Stimulated activated CD4-positive, alpha-beta T cell treated with anti-CD3 and anti-CD28 coated beads, Interleukin-4, amount 100 ng/mL, for 4 hours (primary cell): ENCODE measurements at places on chromosomes 7 and 10.

- no peak for DNase-seq
Measured at GRCh38 chr7:105916603-105917002, 40.2 kb upstream of the ATXN7L1 start.

GRCh38 chr10:21500578-21500910 is 24.9 kb downstream of the SKIDA1 start:
- no peak for DNase-seq

GRCh38 chr10:112227331-112227987 is 43.9 kb upstream of the GPAM start:
- no peak for DNase-seq

DNA sequence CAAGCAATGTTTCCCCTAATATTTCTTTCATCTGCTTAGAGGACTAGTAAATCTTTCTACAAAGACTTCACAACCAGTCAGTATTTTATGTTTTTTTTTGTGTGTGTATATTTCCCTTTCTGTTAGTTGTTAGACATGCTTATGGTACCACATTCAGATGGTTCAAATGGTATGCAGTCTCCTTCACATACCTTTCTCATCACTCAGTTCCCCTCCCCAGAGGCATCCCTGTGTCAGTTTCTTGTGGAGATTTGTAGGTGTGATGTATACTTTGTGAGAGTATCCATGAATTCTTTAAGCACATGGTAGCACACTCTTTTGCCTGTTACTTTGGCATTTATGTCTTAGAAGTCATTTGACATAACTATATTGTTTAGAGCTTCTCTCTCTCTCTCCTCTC is 4.4 kb downstream of the ZNF485 start:
- no peak for DNase-seq

DNA sequence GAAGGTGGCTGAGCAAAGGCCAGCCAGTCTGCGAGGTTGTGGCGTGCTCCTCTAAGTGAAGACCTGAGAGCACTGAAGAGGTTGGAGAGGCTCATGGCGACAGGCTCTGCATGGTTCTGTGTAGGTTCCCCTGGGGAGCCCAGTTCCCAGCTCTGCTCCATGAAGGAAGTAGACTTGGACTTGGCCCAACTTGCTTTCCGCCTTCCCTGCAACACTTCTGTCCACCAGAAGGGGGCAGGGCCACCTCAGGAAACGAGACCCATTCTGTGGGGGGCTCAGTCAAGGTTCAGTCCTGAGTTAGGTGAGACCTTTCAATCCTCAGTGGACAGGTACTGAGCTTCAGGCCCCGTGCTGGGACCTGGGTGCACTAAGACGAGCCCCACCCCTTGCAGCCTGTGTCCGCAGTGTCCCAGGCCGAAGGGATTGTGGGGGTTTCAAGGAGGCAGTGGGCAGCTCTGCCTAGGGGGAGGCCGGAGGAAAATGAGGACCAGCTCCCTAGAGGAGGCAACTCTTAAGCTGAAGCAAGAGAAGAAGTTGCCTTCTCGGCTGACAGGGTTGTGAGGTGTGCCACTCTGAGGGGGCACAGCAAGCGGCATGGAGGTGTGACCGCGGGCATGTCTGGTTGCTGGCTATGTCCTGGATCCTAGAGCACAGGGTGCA is 15.0 kb upstream of the PCBD1 start:
- no peak for DNase-seq

DNA sequence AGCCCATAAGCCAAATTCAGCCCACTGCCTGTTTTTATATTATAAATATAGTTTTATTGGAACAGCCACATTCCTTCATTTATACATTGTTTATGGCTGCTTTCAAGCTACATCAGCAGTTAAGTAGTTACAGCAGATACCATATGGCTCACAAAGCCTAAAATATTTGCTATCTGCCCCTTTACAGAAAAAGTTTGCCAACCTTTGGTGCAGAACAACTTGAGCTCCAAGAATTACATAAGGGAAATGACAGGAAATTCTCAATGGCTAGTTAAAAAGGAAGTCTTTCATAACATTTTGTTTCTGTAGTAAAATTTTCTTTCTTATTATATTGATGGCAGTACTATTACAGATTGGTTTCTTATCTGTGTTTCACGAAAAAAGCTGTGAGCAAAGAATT is 59.3 kb downstream of the COL28A1 start:
- DNase-seq: no peak

GRCh38 chr10:97849103-97849686 is 448 bp upstream of the GOLGA7B start:
- DNase-seq: no peak

DNA sequence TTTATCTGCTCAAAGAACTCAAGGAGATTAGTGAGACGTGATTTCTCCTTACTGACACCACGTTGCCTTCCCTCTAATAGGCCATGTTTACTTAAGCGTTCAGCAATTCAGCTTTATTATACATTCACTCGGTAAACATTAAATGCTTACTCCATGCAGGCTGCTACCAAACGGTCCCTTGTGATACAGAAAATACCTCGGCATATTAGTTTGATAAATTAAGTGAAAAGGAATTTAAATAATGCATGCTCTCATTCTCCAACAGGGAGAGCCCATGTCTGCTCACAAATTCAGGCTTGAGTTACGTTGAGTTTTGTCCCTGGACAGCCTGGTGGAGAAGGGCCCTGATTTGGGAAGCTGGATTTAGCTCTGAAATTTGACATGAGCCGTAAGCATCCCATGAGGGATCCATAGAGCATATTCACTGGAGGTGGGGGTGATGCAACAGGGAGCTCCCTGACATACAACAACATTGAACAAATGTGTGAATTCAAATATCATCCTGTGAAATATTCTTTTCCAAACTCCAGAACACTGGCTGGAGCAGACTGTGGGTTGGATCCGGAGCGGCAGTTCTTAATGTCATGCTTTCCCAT is 86.3 kb downstream of the TBXAS1 start:
- no peak for DNase-seq

- DNase-seq: no peak
Measured at GRCh38 chr10:122658356-122659049, 41.1 kb downstream of the C10orf120 start.

- no peak for DNase-seq
Measured at GRCh38 chr10:21048068-21048467, 151.0 kb upstream of the NEBL start.

GRCh38 chr7:29143751-29144150 is 2.6 kb downstream of the CPVL start:
- DNase-seq: no peak

- no peak for DNase-seq
Measured at GRCh38 chr10:23693501-23693901, 254.6 kb downstream of the OTUD1 start.

- DNase-seq: no peak
Measured at GRCh38 chr10:63765126-63765525, 243.9 kb downstream of the REEP3 start.

DNA sequence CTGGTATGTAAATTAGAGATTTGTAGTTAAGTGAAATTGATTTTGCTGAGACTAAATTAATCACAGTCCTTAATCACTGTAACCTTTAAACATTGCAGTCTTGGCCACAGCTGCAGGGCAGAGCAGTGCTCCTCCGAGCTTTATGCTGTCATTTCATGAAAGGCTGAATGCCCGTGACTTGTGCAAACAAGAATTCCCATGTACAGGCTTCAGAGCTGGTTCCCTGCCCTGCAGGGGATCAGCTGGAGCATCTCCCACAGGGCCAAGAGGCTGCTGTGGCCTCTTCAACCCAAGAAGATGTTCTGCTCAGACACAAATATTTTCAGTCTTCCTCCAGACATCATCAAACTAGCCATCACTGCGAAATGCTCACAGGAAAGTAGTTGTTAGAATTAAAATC is 419.1 kb downstream of the AUTS2 start:
- DNase-seq: no peak

- no peak for DNase-seq
Measured at GRCh38 chr10:91312382-91312733, 91.9 kb downstream of the PCGF5 start.

DNA sequence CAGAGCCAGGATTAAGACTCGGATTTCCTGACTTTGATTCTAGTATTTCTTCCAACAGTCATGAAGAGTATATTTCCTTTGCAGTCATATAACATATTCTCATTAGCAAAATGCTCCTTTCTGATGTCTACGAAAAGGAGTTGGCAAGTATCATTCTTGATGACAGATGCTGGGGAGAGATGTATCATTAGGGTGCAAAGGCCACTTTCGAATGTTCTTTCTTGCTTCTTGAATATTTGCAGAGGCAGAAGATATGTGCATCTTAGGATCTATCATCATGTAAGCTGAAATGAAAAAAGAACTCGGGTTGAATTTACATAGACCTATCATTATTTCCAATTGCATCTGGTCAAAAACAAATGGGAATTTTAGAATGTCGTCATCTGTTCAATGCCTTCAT is 294.4 kb downstream of the BAMBI start:
- no peak for DNase-seq

DNA sequence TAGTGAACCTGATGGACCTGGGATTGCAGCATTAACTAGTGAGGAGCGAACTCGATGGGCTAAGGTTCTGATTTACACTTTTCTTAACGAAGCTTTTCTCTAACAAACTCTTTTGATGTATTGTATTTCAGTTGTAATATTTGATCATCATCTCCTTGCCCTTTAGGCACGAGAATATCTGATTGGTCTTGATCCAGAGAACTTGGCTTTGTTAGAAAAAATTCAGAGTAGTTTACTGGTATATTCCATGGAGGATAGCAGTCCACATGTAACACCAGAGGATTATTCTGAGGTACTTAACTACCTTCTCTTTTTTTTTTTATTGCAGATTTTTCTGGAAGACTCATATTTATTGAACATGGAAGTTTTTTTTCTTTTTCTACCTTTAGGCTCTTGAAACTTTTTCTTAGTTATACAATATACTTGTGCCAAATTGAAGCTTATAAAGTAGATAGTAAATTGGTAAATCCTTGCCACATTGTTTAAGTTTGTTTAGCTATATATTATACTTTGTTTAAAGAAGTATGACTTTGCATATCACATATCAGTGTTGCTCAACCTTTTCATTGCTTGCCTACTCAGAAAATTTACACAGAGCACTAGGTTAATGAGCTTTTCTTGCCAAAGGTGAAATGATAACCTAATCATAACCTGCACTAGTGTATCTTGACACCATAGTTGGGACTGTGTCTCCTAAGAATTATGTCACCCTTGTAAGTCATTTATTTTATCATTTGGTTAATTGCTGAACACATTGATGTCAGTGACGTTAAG is 30.4 kb downstream of the CROT start:
- DNase-seq: no peak

- no peak for DNase-seq
Measured at GRCh38 chr10:125116652-125117310, 43.6 kb downstream of the CTBP2 start.

- no peak for DNase-seq
Measured at GRCh38 chr10:28811639-28812349, 134.5 kb downstream of the BAMBI start.

GRCh38 chr10:43174969-43175368 is 36.7 kb downstream of the CSGALNACT2 start:
- DNase-seq: no peak

GRCh38 chr7:131098527-131098926 is 229.1 kb upstream of the MKLN1 start:
- no peak for DNase-seq

DNA sequence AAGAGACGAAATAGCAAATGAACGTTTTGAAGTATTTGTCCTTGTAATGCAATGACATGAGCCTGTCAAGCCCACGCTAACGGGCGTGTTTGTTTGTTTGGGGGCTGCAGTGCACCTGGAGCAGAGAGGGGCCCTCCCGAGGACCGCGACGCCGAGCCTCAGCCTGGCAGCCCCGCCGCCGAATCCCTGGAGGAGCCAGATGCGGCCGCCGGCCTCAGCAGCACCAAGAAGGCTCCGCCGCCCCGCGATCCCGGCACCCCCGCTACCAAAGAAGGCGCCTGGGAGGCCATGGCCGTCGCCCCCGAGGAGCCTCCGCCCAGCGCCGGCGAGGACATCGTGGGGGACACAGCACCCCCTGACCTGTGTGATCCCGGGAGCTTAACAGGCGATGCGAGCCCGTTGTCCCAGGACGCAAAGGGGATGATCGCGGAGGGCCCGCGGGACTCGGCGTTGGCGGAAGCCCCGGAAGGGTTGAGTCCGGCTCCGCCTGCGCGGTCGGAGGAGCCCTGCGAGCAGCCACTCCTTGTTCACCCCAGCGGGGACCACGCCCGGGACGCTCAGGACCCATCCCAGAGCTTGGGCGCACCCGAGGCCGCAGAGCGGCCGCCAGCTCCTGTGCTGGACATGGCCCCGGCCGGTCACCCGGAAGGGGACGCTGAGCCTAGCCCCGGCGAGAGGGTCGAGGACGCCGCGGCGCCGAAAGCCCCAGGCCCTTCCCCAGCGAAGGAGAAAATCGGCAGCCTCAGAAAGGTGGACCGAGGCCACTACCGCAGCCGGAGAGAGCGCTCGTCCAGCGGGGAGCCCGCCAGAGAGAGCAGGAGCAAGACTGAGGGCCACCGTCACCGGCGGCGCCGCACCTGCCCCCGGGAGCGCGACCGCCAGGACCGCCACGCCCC is 118.5 kb downstream of the CYTH3 start:
- DNase-seq: no peak

DNA sequence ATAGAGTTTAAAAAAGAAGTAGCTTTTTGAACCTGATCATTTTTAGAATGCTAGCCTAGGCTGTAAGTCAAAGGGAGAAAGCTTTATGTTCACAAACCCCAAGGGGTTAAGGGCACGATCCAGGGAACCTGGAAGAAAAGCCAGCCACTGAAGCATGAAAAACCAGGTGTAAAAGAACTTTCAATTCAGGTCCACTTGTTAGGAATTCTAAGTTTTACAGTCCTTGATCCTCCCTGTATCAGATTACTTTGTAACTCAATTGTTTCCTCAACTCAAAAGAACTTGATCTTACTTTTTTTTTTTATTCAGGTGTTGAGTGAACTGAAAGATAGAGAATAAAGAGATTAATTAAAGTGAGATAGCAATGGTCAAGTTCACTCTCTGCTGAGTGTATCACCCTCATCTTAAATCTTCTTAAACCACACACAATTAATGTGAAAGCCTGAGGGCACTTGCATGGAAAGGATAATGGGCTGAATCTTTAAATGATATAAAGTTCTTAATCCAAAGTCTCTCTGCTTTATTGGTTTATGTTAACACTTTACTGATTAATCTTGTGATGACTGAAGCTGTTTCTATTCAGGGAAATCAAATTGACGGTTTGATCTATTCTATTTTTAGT is 672.2 kb upstream of the LRRN3 start:
- no peak for DNase-seq

DNA sequence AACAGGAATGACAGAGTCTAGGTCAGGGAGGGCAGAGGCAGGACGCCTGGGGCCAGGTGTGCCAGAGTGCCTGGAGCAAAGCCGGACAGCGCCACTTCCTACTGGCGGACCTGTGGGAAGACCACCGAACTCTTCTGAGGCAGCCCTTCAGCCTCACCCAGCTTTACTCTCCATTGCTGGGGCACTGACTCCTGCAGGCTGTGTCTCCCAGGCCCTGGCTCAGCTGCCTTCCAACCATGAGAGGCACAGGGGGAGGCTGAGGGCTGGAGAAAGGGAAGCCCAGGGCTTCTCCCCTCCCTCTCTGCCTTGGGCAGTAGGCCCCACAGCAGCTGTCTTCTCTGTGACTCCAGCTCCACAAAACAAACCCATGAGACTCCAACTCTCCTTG is 139.6 kb upstream of the UNC5B start:
- no peak for DNase-seq

- no peak for DNase-seq
Measured at GRCh38 chr7:99648843-99649242, 31.0 kb downstream of the CYP3A5 start.

- DNase-seq: no peak
Measured at GRCh38 chr10:55311848-55312635, 511.0 kb upstream of the PCDH15 start.
